ENCODE measurements at places on chromosomes 4 and X. TPM values are rescaled to one million over a fixed set of nuclear protein-coding genes. Genes with fewer than 3 reads are reported as not detected.

DNA sequence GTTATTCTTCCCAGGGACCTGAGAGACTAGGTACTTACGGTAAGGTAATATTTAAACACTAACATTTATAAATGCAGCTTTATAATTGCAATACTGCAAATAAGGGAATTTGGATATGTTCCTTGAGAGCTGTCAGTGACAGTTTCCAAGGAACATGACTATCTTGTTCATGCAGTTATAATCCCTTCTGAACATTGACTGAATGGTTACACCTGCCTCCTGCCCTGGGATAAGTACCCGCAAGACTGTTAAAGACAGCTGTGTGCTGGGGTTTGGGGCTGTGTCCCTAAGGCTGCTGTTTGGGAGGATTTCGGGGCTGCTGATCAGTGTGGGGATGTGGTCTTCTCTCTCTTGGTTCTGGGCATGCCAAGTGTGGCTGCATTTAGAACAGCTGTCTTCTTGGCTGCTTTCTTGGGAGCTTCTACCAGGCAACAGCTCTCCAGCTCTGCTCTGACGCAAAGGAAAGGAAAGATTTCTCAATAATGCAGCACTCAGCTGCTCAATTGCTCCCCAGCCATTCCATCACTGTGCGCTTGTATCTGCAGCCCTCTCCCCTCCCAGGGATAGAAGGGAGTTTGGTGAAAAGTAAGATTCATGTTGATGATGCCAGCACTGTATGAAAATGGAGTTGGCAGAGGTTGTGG is 298.8 kb upstream of the TAPT1 start:
- DNase-seq: no peak

Gene ADRA2C
- total RNA-seq: 2.9 TPM

Gene OTUD6A
- total RNA-seq: not detected

Gene PASD1
- not detected for total RNA-seq

All from LHCN-M2 (cell line).